ENCODE measurements at places on chromosomes 3 and 15.

- DNase-seq = no peak
These were observed 37.5 kb downstream of the TTC23 start for GRCh38 chr15:99211926-99212325.

DNA sequence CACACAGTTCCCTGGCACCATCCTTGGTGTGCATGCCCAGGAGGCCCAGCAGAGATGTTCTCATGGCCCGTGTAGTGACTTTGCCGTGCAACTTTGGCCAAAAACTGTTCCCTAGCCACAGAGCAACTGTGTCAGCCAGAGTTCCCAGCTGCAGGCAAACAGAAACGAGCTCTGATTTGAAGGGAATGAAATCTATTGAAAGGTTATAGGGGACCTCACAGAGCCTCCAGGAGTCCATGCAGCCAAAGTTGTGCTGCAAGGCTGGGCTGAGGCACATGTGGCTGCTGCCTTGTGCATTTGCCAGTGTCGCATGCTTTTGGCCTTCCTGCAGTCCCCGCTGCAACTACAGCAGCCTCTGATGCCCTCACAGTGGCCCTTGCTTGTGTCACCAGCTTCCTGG is 70.5 kb downstream of the PLXNA1 start:
- DNase-seq = no peak

- DNase-seq = no peak
These were observed 22.7 kb downstream of the TRA2B start for GRCh38 chr3:185914911-185915629.

GRCh38 chr3:178042376-178042775 is 493.9 kb upstream of the KCNMB2 start:
- no peak for DNase-seq

- no peak for DNase-seq
These were observed 312.8 kb downstream of the CLSTN2 start for GRCh38 chr3:140247775-140248174.

DNA sequence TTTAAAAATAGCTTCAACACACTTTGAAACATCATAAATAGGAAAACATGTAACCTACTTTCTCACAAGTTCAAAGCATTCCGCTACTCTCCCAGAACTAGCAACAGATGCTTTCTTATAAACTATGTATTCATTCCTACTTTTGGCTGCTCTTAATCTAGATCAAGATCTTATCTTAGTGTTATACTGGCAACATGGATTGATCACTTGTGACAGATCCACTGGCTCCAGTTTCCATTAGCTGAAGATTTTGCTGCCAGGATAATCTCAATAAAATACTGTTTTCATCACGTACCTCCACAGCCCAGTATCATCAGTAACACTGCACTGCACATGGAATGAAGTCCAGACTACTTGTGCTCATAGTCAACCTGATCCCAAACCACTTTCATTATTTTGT is 491.7 kb upstream of the AGTR1 start:
- DNase-seq = no peak

- DNase-seq = no peak
These were observed 335.8 kb downstream of the MECOM start for GRCh38 chr3:169327546-169328356.

DNA sequence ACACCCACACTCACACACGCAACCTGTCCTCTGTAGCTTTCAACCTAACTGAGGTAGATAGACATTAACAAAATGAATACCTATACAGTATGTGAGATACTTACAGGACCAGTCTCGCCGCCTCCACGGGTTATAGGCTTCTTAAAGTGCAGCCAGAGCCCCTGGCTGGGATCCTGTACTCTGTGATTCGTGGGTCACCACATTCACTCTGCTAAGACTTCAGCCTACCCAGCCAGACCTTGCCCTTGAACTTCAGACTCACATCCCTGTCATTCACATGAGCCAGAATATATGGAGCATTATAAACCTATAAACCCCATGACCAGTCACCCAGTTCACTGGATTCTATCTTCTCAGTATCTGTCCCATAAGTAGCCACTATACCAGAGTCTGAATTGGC is 1.4 kb downstream of the DLEC1 start:
- no peak for DNase-seq

DNA sequence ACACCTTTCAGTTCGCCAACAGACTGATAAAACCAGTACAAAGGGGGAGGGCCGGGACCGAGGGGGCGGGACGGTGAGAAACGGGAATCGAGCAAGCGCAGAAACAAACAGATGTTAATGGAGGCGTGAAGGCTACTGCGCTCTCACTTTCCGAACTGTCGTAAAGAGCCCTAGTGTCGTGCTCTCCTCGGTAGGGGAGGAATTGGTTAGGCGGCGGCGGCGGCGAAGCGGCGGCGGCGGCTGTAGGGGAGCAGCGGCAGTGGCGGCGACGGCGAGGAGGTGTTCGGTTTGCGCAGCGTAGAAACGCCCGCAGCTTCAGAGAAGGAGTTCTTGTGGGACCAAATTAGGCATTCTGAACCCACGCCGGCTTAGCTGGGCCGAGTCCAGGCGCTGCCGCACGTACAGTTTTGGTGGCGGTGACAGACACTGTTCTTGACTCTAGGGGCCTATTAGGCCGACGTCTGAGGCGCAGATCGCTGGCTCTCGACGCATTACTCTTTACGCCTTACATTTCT is at the start of gene RNF111:
TSS of gene RNF111 (plus strand) at position 173 of the 515 bp plus-strand sequence. CDS start 43,160 bp downstream, outside the sequence.
- peak; percentile 97 for DNase-seq

GRCh38 chr15:40352281-40352901 is 1.6 kb downstream of the PHGR1 start:
- DNase-seq = no peak

GRCh38 chr3:1183320-1184048 is 90.7 kb downstream of the CNTN6 start:
- DNase-seq = no peak

- DNase-seq = peak; percentile 69
These were observed 77.1 kb upstream of the ATP11B start for GRCh38 chr3:182716114-182716688.

- DNase-seq = no peak
These were observed 818.8 kb upstream of the LMCD1 start for GRCh38 chr3:7682822-7683229.

DNA sequence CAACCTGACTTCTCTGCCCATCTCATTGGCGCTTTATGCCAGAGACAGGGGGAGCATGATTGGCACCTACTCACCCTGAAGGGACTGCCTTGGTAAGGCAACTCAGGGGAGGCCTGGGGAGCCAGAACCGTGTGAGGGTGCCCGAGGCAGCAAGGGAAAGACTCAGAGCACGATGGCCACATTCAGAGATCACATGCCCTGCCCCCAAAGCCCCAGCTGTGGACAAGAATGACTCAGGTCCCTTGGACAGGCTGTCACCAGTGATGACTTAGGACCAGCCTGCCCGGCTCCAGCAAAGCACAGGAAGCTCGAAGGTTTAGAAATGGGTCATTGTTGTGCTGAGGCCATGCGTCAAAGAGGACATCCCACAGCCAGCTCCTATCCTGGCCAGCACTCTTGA is 49.1 kb upstream of the LIMD1 start:
- DNase-seq = peak; percentile 69

- DNase-seq = no peak
These were observed 8.9 kb upstream of the SEMA5B start for GRCh38 chr3:123036352-123037014.

GRCh38 chr3:49616491-49616941 is 57.6 kb upstream of the APEH start:
- no peak for DNase-seq

DNA sequence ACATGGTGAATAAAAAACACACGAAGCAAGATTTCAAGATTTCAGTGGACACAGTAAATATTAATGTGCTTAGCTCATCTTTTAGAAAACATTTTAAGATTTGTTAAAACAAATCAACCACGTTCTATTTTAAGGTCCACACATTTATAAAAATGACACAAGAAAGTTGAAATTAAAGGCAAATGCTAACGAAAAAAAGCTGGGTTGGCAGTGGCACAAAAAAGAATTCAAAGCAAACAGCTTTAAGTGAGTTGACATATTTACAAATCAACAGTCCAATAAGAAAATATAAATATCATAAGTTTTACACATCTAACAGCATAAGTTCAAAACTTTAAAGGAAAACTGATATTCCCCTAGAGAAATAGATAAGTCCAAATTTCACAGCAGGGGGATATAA is 430.4 kb upstream of the CCDC54 start:
- no peak for DNase-seq

GRCh38 chr3:197599089-197599765 is 43.5 kb upstream of the BDH1 start:
- peak; percentile 87 for DNase-seq

- no peak for DNase-seq
These were observed 151.8 kb downstream of the ITPR1 start for GRCh38 chr3:4644951-4645350.

- DNase-seq = no peak
These were observed 109.7 kb upstream of the GALNT15 start for GRCh38 chr3:16064642-16065414.

- peak; percentile 32 for DNase-seq
These were observed 639 bp downstream of the FOXP1 start for GRCh38 chr3:71582612-71583565.

DNA sequence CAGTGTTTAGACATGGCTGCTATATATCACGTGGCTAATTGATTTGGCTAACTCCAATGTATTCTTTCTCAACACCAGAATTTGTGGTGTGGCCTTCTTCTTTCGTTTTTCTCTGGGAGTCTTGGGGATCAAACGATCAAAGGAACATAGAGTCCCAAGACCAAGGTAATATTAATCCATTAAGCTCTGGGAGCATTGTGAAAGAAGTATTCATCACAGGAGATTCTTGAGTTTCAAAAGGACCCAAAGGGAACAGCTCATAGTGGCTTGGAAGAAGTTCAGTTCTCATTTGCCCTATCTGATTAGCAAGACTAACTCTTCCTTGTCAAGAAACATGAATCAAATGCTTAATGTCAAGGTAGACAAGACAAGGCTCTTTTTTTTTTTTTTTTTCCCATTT is 32.9 kb upstream of the TICRR start:
- DNase-seq = no peak

DNA sequence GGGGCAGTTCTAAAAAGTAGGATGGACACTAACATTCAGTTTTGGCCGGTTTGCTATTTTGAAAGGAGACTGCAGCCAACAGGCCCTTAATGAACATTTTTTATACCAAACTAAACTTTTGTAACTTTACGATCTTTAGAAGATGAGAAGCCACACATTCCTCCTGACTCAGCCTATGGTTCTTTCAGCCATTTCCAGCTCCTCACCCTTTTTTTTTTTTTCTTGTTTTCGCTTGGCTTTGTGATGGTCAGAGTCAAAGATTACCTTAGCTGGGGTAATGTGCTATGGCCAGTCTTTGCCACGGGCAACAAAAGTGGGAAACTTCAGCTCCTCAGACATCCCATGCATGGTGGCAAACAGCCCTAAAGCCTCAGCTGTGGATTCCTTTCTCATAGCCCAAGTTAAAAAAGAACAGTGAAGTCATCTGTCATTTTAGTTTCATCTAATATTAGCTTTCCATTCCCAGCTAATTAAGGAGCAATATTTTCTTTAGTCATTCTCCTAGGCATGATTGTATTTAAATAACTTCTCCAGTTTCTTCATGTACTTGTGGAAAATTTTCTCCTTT is 368.7 kb downstream of the MFSD1 start:
- no peak for DNase-seq

- DNase-seq = peak; percentile 22
These were observed 83.2 kb downstream of the RAB11A start for GRCh38 chr15:65952391-65953053.

DNA sequence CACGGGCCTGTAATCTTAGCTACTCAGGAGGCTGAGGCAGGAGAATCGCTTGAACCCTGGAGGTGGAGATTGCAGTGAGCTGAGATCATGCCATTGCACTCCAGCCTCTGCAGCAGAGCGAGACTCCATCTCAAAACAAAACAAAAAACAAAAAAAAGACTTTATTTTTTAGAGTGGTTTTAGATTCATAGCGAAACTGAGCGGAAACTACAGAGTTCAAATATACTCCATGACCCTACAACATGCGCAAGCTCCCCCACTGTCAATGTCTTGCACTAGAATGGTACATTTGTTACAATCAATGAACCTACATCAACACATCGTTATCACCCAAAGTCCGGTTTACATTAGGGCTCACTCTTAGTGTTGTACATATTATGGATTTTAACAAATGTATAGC is 2.2 kb upstream of the CRTAP start:
- peak; percentile 78 for DNase-seq

DNA sequence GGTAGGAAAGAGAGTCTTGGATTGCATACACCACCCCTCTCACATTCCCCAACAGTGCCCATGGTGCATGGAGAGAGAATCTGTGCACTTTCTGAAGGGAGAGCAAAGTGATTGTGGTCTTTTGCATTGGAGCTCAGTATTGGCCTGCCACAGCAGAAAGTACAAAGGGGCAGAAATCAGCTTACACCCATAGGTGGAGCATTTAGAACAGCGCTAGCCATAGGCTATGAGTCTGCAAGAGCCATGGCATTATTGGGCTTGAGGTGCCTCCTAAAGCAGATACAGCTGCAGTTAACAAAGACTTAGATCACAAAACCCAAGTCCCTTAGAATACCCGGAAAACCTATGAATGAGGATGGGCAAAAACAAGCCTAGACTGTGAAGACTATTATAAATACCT is 21.8 kb downstream of the SI start:
- no peak for DNase-seq

DNA sequence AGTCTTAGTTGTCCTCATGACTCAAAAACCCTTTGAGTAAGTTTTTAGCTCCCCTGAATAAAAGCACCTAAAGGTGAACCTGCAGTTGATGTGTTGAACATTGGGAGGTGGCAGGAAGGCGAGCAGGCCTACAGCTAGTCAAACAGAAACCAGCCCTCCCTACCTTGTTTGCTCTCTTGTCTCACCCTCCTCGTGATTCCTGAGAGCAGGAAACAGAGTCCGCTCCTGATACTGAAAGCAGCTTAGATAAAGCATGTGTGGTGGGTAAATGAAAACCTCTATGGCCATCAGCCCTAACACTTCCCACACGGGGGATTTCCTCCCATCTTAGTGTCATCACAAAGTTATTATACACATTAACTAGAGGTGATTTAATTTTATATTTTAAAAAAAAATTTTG is 21.8 kb upstream of the CLDN18 start:
- DNase-seq = peak; percentile 94

GRCh38 chr3:20232906-20233780 is 47.1 kb upstream of the SGO1 start:
- DNase-seq = no peak

DNA sequence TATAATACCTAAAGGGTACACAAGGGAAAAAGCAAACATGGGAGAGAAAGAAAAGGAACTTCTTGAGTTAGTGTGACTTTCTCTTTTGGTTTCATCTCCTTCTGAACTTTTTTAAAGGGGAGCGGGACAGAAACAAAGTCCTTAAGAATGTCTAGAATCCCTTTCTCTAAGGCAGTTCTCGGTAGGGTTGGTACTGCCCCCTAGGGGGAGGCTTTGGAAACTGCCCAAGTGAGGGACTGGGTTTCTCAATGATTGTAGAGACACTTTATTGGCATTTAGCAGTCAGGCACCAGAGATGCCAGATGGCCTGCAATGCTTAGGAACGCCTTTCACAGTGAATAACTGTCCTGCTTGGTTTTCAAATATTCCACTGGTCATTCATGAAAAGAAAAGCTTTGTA is 172.7 kb downstream of the WDR72 start:
- peak; percentile 37 for DNase-seq

DNA sequence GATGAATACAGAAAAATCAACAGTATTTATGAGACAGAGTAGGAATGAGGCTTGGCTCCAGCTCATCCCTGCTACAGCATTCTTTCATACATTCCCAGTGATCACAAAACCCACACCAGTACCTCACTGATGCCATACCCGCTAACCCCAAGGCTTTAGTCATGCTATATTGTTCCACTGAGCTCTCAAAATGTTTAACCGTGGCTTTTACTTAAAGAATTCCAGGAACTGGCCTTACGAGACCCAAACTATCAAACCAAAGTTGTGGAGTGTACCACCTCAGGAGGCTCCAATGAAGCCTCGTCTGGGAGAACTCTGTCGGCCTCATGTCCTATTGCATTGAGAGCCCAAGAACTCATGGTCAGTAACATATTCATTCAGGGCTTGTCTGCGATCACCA is 278.9 kb downstream of the ULK4 start:
- no peak for DNase-seq
